ENCODE measurements at places on chromosomes 4 and X. TPM values are rescaled to one million over a fixed set of nuclear protein-coding genes. Genes with fewer than 3 reads are reported as not detected.

NPY5R gene
- not detected for total RNA-seq

DNA sequence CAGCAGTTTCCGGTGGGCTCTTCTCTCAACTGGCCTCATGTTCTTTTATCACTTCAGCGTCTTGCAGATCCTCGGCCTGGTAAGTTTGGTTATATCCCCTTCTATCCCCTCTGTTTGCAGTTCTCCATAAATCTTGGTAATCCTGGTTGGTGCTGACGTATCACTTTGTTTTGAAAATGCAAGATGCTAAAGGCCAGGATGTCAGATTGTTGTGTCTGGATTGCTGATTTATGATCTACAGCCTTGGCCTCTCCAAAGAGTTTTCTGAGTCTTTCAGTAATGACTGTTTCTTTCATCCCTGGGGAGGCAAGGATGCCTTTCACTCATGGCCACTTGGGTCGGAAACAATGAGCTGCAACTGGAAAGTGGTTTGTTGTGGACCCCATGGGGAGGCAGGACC is 146.4 kb downstream of the AMMECR1 start:
- H3K36me3 ChIP-seq = no peaks in the 10 kb centered on the region
- H3K27me3 ChIP-seq = no peaks in the 10 kb centered on the region
- no peak for DNase-seq
- no peak overlapping the region for H3K27ac ChIP-seq
- H3K4me1 ChIP-seq = peaks cover 9% of the 10 kb centered on the region
- H3K4me3 ChIP-seq = no peak overlapping the region

DNA sequence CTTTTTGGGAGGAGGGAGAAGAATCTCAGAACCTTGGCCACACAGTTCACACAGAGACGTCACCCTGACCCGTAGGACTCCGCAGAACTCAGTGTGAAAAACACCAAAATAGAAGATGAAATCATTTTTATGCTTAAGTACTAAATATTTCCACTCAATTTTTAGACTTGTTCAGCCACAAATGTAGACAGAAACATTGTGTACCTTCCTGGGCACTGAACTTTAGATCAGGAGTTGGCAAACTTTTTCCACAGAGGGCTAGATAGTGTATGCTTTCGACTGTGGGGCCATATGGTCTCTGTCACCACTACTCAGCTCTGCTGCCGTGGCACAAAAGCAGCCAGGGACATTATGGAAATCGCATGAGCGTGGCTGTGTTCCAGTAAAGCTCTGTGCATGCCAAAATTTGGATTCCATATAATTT is 61.8 kb upstream of the STOX2 start:
- no peaks in the 10 kb centered on the region for H3K27me3 ChIP-seq
- DNase-seq = no peak
- no peaks in the 10 kb centered on the region for H3K36me3 ChIP-seq
- H3K4me1 ChIP-seq = no peaks in the 10 kb centered on the region
- no peak overlapping the region for H3K27ac ChIP-seq

DNA sequence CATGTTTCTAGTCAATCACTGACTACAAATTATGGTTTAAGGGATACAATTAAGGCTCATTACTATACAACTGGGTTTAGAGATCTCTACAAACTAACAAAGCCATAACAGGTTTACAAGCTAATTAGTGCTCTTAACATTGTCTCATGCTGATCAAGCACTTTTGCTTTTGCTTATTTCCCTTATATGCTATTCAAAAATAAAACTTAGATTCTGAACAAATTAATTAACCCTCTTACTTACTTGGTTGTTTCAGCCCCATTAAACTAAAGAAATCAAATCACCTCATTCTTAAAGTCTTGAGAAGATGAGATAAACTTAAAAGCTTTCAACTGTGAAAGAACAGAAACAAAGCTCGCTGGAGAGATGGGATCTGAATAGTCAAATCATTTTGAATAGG is 2024.5 kb upstream of the ADGRL3 start:
- no peak overlapping the region for H3K4me3 ChIP-seq
- H3K27ac ChIP-seq = no peak overlapping the region
- DNase-seq = no peak
- H3K4me1 ChIP-seq = no peaks in the 10 kb centered on the region

DNA sequence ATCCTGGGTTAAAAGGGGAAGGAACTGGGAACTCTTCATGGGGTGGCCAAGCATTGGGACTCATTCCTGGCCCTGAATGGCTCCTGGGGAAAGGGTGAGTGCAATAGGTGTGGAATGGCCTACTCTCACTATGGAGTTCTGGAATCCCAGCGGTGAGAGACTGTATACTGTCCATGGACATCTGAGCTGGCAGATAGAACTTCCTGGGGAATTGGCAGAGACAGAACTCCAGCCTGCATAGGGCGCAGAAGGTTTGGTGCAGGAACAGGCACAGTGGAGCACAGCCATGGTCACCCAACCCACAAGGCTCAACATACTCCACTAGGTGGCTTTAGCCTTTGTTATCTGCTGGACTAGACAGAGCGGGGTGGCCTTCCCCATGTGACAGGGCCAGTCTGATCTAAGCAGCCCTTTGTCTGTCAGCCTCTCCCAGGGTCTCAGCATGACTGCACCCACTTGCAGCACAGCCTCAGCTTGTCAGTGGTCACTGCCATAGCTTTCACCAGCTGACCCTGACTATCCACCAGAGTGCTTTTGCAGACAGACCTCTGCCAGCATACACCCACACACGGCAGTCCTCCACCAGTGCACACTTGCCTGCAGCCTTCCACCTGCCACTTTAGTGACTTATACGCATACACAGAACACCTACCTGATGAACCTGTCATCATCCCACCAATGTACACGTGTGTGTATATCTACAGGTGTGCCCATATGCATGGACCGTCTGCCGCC is 48.4 kb downstream of the TECRL start:
- H3K27ac ChIP-seq = no peak overlapping the region
- H3K4me1 ChIP-seq = no peaks in the 10 kb centered on the region
- DNase-seq = no peak
- H3K27me3 ChIP-seq = no peaks in the 10 kb centered on the region
- no peaks in the 10 kb centered on the region for H3K36me3 ChIP-seq
- no peak overlapping the region for H3K4me3 ChIP-seq

DNA sequence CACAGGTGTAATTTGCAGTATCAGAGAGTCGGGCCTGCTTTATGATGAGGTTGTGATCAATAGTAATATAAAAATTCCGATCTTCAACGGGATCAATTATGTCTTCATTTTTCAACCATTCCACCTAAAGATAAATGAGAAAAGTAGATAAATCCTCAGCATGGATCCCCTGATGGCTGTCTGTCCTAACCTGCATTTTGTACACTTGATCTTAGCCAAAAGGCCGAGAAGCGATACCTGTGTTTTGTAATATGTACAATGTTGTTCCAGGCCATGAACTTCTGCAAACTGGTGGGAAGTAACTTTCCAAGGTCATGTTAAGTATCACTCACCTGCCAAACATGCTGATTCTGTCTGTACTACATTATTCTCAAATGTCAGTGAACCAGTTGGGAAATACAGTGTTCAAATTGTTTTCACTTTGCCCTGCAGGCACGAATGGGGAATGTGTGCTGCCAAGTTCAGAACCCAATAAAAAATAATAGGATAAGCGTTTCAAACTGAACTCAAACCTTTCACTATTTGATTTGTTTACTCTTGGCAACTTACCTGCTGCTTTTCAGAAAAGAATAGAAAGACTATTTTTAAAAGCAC is 298.1 kb downstream of the UNC5C start:
- H3K36me3 ChIP-seq = no peaks in the 10 kb centered on the region
- DNase-seq = no peak
- H3K27ac ChIP-seq = no peak overlapping the region
- H3K27me3 ChIP-seq = no peaks in the 10 kb centered on the region
- H3K4me1 ChIP-seq = 0 out of 2 replicates have a peak, but pooled peaks cover 2% of the 10 kb centered on the region
- no peak overlapping the region for H3K4me3 ChIP-seq

NAA11 gene
- not detected for total RNA-seq

CWH43 gene
- total RNA-seq = not detected

MAGEB3 gene
- total RNA-seq = not detected

S100G gene
- total RNA-seq = not detected

- no peak overlapping the region for H3K4me3 ChIP-seq
- H3K27me3 ChIP-seq = peaks cover 6% of the 10 kb centered on the region
- H3K4me1 ChIP-seq = no peaks in the 10 kb centered on the region
- DNase-seq = peak; percentile 61
- H3K36me3 ChIP-seq = no peaks in the 10 kb centered on the region
These were observed 16.1 kb upstream of the ATP8A1 start for GRCh38 chr4:42673082-42673425.

DNA sequence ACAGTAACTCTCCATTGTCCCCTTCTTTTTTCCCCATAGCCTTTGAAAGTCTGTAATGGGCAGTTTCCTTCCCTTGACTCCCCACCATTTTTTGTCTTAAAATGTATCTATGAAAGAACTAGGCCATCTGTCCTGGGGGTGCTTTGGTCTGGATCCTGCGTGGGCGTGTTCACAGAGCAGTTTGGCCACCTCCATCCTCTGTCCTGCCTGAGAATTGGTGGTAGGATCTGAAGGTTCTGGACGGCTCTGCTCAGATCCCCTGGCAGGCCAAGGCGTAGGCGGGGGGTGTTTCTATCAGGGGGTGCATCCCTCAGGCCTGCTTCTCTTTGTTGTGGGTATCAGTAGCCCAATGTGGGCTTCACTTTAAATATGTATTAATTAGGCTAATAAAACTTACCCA is 107.1 kb downstream of the FAM193A start:
- peaks cover 32% of the 10 kb centered on the region for H3K36me3 ChIP-seq
- no peak overlapping the region for H3K27ac ChIP-seq
- H3K4me3 ChIP-seq = no peak overlapping the region
- H3K4me1 ChIP-seq = no peaks in the 10 kb centered on the region

OCIAD2 gene
- 1.1 TPM for total RNA-seq

GRCh38 chrX:78687586-78687985 is 28.5 kb upstream of the RTL3 start:
- no peak overlapping the region for H3K27ac ChIP-seq
- H3K36me3 ChIP-seq = no peaks in the 10 kb centered on the region
- no peak for DNase-seq
- no peaks in the 10 kb centered on the region for H3K4me1 ChIP-seq
- H3K27me3 ChIP-seq = no peaks in the 10 kb centered on the region
- H3K4me3 ChIP-seq = no peak overlapping the region

DNA sequence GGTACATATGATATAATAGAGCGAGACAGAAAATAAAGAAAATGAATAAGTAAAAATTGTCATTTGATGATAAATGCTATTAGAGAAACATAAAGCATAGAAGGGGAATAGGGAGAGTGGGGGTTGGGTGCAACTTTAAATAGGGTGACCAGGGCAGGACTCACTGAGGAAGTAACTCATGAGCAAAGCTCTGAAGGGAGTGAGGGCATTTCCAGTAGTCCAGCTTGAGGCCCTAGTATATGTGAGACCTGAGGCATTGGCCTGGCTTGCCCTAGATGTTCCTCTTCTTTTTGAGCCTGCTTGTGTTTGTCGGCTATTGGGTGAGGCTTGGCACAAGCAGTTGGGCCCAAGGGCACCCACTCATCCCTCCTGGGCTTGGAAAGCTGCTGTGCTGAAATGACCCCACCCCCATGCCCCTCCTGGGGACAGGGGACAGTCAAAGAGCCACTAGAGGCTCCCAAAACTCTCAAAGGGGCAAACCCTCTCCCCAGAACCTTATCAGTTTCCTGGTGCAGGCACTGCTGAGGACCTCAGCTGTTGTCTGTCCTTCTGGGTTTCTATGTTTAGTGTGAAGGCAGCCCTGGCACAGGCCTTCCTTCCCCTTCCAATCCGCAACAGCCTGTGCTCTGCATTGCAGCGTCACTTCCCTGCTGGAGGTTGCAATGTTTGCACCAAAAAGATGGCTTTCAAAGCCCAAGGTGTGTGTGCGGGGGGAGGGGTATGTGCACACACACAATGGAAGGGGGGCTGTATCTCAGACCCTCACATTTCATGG is 40.1 kb downstream of the APLN start:
- no peak overlapping the region for H3K4me3 ChIP-seq
- no peak for DNase-seq
- no peaks in the 10 kb centered on the region for H3K36me3 ChIP-seq
- no peaks in the 10 kb centered on the region for H3K27me3 ChIP-seq
- no peaks in the 10 kb centered on the region for H3K4me1 ChIP-seq
- H3K27ac ChIP-seq = no peak overlapping the region

GRCh38 chr4:62953752-62954151 is 1455.5 kb downstream of the TECRL start:
- no peak for DNase-seq
- H3K4me3 ChIP-seq = no peak overlapping the region
- no peak overlapping the region for H3K27ac ChIP-seq
- H3K36me3 ChIP-seq = no peaks in the 10 kb centered on the region
- H3K4me1 ChIP-seq = no peaks in the 10 kb centered on the region

DNA sequence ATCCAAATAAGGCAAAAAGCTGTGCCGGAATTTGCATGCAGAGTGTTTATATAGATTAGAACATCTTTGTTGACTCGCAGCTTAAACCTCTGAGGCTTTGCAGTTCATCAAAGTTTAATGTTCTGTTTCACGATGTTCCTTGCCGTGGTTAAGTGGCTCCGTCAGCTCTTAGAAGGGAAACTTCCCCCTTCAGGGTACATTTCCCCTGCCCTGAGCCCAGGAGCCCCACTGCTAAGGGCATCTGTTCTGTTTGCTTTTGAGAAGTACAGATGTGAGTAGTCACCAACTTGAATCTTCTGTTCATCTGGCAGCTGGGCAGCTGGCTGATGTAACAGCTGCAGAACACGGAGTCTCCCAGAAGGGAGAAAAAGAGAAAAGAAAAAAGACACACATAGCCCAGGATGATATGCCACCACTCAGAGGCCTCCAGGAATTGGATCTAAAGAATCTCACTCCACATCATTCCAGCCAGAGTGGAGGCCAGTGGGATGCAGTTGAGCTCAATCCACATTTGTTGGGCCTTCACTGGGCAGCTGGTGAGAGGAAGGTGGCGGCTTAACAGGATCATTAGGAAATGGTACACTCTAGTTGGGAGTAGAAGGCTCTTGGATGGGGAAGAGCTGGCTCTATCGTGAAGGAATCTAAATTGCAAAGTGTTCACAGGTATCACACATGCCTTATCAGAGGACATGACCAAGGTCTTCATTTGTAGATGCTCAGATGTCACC is 178.7 kb upstream of the RBPJ start:
- no peaks in the 10 kb centered on the region for H3K27me3 ChIP-seq
- H3K4me1 ChIP-seq = peaks cover 38% of the 10 kb centered on the region
- no peaks in the 10 kb centered on the region for H3K36me3 ChIP-seq
- H3K27ac ChIP-seq = peak overlapping the region; percentile 38
- H3K4me3 ChIP-seq = no peak overlapping the region

GRCh38 chrX:7055386-7056137 is 92.0 kb upstream of the STS start:
- no peaks in the 10 kb centered on the region for H3K36me3 ChIP-seq
- H3K27me3 ChIP-seq = no peaks in the 10 kb centered on the region
- no peak overlapping the region for H3K27ac ChIP-seq
- no peak overlapping the region for H3K4me3 ChIP-seq
- no peak for DNase-seq

MAPK10 gene
- 0.89 TPM for total RNA-seq

DNA sequence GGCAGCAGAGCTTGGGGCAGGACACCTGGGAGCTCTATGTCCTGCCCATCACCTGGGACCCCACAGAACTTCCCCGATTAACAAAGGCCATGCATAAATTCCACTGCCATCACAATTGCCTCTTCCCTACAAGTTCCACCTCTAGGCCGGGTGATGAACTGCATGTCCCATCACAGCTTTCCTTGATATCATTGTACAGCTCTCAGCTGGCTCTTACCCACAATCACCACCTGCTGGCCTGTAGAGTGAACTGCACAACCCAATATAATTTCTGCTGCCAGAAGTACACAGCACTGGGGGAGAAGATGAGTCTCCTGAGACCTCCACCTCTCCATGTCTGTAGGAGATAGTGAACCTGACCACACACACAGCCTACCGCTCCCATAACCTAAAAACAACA is 285.0 kb upstream of the AADAT start:
- H3K36me3 ChIP-seq = no peaks in the 10 kb centered on the region
- H3K27ac ChIP-seq = no peak overlapping the region
- DNase-seq = peak; percentile 43
- no peak overlapping the region for H3K4me3 ChIP-seq

NALF2 gene
- not detected for total RNA-seq

REELD1 gene
- not detected for total RNA-seq
